ENCODE measurements at places on chromosomes 6 and 20. TPM values are rescaled to one million over a fixed set of nuclear protein-coding genes. Genes with fewer than 3 reads are reported as not detected.

The IRAK1BP1 gene
- 2.5 TPM for total RNA-seq

The MYB gene
- total RNA-seq, result 0.47 TPM

The BTNL2 gene
- total RNA-seq, result not detected

The PDE7B gene
- 37.7 TPM for total RNA-seq

The OPRM1 gene
- total RNA-seq, result not detected

The PSORS1C2 gene
- total RNA-seq, result not detected

The CST4 gene
- total RNA-seq, result not detected

The NOTCH4 gene
- total RNA-seq, result 66.1 TPM

The TRAM2 gene
- 92.5 TPM for total RNA-seq

The TRIM40 gene
- total RNA-seq, result not detected

The FRMD1 gene
- total RNA-seq, result not detected

The KCNQ5 gene
- 1.6 TPM for total RNA-seq

The PLA2G7 gene
- total RNA-seq, result 0.10 TPM

The F13A1 gene
- total RNA-seq, result not detected

The MEP1A gene
- not detected for total RNA-seq

The CLDN20 gene
- total RNA-seq, result not detected

The WFDC2 gene
- total RNA-seq, result not detected

The LST1 gene
- 0.87 TPM for total RNA-seq

The PKIB gene
- total RNA-seq, result 8.5 TPM

The EFCAB8 gene
- total RNA-seq, result not detected

The TRMT6 gene
- total RNA-seq, result 6.1 TPM

The SIRPD gene
- total RNA-seq, result 0.19 TPM

The ZKSCAN3 gene
- total RNA-seq, result 5.7 TPM

The ZNF311 gene
- 0.05 TPM for total RNA-seq

GRCh38 chr20:36313926-36314325 is 7.8 kb downstream of the DLGAP4 start:
- no peak for DNase-seq

GRCh38 chr6:116018976-116019375 is 41.7 kb downstream of the FRK start:
- DNase-seq, result no peak

DNA sequence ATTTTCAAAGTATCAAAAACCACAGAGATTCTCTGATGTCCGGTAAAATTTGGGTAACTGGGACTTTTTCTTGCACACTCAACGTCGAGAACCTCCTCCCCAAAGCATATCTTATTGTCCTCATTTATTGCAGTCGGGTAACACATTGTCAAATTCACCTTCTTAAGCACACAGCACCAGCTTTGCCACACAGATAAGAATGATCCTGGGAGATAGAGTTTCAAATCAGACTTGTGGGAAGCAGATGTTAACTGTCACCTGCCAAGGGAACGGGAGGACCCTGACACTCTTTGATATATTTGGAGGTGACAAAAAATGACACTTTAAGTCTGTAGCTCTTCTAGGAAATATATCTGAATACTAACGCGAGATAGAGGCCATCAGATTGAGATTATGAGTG is 282.1 kb upstream of the BMP2 start:
- DNase-seq, result no peak

- no peak for DNase-seq
Observed at GRCh38 chr6:122569230-122569771, 40.9 kb upstream of the PKIB start.

DNA sequence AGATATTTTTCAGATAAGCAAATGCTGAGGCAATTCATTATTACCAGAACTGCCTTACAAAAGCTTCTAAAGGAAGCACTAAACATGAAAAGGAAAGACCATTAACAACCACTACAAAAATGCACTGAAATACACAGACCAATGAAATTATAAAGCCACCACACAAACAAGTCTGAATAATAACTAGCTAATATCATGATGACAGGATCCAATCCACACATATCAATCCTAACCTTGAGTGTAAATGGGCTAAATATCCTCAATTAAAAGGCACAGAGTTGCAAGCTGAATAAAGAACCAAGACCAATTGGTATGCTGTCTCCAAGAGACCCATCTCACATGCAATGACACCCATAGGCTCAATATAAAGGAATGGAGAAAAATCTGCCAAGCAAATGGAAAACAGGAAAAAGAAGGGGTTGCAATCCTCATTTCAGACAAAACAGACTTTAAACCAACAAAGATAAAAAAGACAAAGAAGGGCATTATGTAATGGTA is 58.0 kb upstream of the PHIP start:
- no peak for DNase-seq

DNA sequence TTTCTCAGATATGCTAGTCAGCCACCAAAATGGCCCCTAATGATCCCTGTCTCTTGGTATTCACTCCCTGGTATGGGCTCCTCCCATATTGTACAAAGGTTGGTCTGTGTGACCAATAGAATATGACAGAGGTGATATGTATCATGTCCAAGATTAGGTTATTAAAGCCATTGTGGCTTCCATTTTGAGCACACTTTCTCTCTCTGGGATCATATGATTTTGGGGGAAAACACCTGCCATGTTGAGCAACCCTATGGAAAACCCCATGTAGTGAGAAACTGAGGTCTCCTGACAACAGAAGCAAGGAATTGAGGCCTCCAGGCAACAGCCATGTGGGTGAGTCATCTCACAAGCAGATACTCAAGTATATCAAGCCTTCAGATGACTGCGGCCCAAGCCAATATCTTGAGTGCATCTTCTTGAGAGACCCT is 7.1 kb upstream of the ZNF318 start:
- no peak for DNase-seq

DNA sequence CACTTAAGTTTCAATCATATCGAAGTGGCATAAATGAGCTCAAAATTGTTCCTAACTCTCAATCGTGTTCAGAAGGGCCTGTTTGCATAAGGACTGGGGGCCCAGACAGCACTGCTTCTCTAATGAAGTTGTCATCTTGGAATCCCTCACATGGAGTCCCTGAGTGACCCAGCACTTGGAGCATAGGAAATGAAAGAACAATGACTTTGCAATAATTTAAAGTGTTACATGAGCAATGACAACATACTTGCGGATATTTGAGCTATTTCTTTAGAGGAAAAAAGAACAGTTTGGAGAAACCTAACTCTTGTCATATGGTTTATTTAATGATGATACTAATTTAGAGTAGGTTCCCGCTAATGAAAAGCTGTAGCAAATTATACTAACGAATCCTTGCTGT is 239.9 kb downstream of the TSHZ2 start:
- DNase-seq, result no peak

GRCh38 chr20:2093159-2093781 is 8.4 kb upstream of the STK35 start:
- DNase-seq, result no peak

DNA sequence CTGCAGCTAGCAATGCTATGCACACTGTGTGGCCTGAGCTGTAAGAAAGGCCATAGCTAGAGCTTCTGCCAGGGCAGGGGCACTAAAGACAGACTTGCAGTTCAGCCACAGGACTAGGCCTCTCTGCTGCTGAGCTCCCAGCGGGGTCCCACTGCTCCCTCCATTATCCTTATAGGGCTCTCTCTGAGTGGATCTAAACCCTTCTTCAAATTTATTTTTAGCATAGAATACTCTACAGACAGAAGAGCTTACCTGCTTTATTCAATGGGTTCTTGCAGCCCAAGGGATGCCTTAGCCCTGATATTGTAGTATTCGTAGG is 100.9 kb upstream of the MLN start:
- no peak for DNase-seq

- no peak for DNase-seq
Observed at GRCh38 chr20:15058841-15059240, 721.4 kb upstream of the FLRT3 start.

DNA sequence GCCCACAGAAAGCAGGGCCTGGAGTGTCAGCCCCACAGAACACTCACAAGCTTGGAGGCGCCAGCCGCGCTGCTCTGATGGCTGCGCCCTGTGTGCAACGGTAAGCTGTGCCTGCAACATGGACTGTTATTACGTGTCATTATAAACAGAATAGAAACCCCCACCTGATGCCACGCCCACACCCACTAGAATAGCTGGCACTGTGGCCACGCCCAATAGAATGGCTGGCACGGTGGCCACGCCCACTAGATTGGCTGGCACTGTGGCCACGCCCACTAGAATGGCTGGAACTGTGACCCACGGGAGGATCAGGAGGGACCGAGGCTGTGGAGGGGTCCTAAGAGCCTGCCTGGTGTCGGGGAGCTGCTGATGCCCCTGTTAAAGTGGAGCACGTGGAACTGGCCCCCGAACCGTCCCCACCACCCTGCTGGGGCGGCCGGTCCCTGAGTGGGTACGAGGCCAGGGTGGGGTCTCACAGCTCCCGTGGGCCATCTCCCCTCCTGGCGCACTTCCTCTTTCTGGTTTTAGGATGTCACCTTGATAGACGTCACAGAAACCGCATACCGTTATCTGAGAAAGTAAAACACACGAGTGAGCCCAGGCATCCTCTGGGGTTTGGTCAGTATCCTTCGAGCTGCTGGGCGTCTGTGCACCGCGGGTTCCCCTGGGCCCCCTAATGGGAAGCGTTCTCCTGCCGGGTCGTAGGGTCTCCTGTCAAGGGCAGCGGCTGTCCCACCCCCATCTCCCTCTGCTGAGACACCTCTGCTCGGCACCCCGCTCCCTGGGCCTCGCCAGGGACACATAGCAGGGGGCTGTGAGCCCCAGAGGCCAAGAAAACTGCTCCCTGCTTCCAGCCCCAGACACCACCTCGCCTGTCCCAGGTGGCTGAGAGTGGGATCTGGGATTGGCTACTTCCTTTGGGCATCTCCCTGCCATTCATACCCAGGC is 25.4 kb downstream of the SLC17A9 start:
- no peak for DNase-seq

- no peak for DNase-seq
Observed at GRCh38 chr20:56229812-56230211, 18.7 kb upstream of the MC3R start.

- no peak for DNase-seq
Observed at GRCh38 chr6:2387445-2387844, 142.0 kb upstream of the GMDS start.

DNA sequence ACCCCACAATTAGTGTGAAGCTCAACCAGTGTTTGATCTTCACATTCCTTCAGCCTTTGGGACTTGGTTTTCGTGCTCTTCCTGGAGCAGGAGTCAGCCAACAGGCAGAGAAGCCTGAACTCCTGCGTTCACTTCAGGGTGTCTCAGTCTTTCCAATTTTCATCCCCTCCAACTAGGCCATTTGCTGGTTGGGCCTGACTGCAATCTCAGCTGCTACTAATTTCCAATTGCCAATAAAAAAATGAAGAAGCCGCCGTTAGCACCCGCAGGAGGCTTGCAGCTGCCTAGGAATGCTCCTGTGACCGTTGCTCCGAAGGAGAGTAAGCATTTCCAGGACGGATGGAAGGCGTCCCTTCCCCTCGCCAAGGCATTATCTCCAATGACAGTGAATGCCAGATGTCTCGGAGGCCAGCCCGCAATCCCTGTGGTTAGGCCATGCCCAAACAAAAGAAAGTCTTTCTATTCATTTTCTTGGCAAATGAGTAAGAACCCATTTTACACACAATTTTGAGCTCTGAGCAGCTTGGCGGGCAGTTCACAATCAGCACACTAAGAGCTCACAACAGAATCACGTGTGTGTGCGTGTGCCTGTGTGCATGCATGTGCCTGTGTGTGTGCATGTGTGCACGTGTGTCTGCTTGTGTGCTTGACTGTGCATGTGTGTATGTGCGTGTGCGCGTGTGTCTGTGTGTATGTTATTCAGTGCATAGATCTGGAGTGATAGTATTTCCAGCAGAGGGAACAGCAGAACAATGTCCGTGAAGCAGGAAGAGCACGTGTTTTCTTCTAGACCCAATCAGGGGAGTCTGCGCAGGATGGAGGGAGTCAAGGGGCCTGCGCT is 301.2 kb downstream of the SMOC2 start:
- DNase-seq, result no peak

GRCh38 chr6:88881451-88881850 is 82.0 kb downstream of the RNGTT start:
- DNase-seq, result no peak

- no peak for DNase-seq
Observed at GRCh38 chr6:149079456-149079855, 238.1 kb upstream of the TAB2 start.

GRCh38 chr20:15235471-15236198 is 898.2 kb upstream of the FLRT3 start:
- DNase-seq, result no peak

GRCh38 chr6:209432-210103 is 82.7 kb upstream of the DUSP22 start:
- no peak for DNase-seq

GRCh38 chr20:47493963-47494293 is 7.8 kb upstream of the NCOA3 start:
- no peak for DNase-seq

GRCh38 chr6:131122007-131122406 is 13.3 kb upstream of the AKAP7 start:
- DNase-seq, result no peak

- no peak for DNase-seq
Observed at GRCh38 chr20:63172726-63173125, 43.2 kb downstream of the YTHDF1 start.

DNA sequence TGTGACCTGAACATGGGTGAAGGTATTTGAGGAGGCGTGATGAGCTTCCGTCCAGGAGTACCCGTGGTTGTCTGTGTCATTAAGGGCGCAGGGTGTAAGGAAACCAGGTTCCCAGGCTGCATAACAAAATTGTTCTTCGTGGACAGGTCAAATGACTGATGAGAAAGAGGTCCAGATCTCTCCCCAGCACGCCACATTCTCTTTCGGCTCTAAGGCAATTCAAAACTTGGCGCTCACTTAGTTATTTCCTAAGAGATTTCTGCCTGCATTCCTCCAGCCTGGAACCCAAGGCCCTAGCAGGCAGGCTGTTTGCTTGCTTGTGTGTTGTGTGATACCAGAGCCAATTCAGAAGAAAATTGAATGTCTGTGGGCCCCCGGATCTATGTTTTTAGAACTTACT is 139.9 kb downstream of the AGPAT4 start:
- no peak for DNase-seq

- no peak for DNase-seq
Observed at GRCh38 chr6:127219869-127220268, 46.8 kb upstream of the RNF146 start.

- DNase-seq, result no peak
Observed at GRCh38 chr6:105791179-105791578, 295.0 kb upstream of the PRDM1 start.

GRCh38 chr20:37880726-37881591 is 22.0 kb upstream of the VSTM2L start:
- no peak for DNase-seq

GRCh38 chr6:89412071-89413005 is at the start of gene RRAGD:
Gene RRAGD, minus strand, starts transcription at chr6:89412273. Its CDS starts 280 bp downstream, at chr6:89411993.
- DNase-seq, result no peak

DNA sequence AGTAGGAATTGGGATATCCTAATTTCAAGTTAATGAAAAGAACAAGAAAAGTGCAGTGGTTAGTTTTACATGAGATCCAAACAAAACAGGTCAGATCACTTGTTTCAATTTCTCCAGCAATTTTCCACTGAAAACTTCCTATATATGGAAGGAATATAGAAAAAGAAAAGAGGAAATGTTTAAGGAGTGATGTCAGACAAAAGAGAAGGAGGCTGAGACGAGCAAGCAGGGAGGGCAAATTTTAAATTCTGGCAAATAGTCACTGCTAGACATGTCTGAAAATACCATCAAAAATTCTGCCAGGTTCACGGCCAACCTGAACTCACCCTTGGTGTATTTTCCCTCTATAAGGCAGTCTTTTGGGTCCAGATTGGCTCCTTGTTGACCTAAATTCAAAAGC is 9.5 kb upstream of the NUP153 start:
- no peak for DNase-seq
